ENCODE measurements at places on chromosomes 5 and 9.

- no peak for DNase-seq
Observed at GRCh38 chr5:2658881-2659470, 92.5 kb downstream of the IRX2 start.

DNA sequence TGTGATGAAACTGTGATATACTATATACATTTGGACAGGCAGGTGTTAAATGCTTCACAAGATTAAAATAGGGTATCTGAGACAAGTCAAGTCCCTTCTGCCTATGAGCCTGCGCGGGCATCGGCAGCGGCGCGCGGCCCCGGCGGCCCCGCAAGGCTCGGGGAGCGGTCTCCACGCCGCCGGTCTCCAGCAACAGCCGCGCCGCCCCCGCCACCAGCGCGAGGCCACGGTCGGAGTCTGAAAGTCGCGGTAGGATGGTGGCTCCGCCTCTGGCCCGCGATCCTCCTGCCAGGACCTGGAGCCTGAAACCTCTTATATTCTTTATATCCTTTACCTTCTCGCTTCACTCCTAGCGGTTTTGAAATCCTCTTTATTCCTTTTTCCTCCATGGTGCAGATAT is 99.4 kb downstream of the INSL6 start:
- no peak for DNase-seq

DNA sequence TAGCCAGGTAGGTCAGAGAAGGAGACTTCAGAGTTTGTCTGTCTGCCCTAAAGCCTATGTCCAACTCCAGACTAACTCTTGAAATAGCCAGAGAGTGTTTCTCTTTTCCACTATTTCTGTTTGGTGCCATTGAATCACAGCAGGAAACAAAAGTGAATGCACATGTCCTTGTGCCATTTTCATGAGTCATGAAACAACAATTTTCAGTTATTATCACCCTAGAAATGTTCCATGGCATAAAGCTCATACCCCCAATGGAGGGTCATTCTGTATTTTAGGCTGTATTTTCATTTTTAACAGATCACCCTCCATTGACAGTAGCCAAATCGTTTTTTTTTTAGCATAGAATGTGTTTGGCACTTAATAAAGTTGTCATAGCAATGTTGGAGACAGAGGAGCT is 124.7 kb downstream of the PAPPA start:
- DNase-seq = peak; percentile 32

- DNase-seq = no peak
Observed at GRCh38 chr5:105817914-105818313, 1852.8 kb downstream of the EFNA5 start.

GRCh38 chr5:125413496-125414274 is 667.2 kb upstream of the ZNF608 start:
- no peak for DNase-seq

DNA sequence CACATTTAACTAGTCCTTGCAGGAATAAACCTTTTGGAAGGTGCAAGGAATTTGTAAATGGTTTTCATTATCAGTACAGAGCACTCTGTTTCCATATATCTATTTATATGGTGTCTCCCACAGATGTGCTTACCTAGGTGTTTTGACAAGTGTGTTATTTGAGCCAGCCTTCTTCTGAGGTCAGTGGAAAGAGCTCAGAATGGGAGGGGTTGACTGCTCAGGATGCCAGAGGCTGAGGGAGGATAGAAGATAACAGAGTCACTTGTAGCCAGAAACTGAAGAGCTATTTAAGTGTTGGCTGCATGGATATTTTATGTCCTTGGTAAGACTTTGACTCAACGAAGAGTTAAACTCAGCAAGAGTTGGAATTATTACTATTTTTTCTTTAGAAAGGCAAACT is 5.0 kb downstream of the CMYA5 start:
- no peak for DNase-seq

- DNase-seq = peak; percentile 15
Observed at GRCh38 chr9:111232997-111233790, 96.8 kb downstream of the OR2K2 start.

- no peak for DNase-seq
Observed at GRCh38 chr5:123181394-123181801, 92.4 kb downstream of the PRDM6 start.

DNA sequence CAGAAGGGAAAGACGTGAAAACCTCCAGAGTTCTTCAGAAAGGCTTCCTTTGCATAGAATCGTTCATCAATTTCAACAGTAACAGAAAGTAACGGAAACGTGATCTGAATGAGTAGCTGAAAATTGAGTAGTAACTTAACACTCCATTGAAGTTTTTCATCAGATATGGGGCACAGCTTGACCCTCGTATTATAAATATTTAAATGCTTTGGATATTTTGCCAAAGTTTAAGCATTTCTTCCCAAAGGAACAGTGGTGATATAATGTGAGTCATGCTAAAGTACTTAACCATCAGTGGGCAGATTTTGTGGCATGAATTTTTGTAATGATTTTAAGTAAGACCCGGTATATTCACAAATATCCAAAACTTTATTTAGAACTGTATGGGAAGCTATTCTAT is 67.4 kb upstream of the ADAMTS19 start:
- DNase-seq = no peak

- no peak for DNase-seq
Observed at GRCh38 chr9:99398241-99398640, 176.2 kb downstream of the SEC61B start.

- no peak for DNase-seq
Observed at GRCh38 chr5:115458416-115458815, 86.2 kb downstream of the FEM1C start.

DNA sequence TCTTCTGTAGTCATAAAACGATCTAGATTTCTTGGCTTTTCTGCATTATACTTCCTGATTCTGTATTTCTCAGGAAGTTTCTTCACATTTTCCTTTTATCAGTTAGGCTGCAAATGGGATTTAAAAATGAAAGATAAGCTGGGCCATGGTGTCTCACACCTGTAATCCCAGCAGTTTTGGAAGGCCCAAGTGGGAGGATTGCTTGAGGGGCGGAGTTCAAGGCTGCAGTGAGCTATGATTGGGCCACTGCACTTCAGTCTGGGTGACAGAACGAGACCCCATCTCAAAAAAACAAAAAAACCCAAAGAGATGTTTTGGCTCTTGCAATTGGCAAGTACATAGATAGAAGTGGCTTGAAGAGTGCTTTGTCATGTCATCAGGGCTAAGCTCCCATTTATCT is 26.2 kb upstream of the APC start:
- DNase-seq = no peak

GRCh38 chr9:79378107-79378506 is 193.7 kb upstream of the TLE4 start:
- no peak for DNase-seq

DNA sequence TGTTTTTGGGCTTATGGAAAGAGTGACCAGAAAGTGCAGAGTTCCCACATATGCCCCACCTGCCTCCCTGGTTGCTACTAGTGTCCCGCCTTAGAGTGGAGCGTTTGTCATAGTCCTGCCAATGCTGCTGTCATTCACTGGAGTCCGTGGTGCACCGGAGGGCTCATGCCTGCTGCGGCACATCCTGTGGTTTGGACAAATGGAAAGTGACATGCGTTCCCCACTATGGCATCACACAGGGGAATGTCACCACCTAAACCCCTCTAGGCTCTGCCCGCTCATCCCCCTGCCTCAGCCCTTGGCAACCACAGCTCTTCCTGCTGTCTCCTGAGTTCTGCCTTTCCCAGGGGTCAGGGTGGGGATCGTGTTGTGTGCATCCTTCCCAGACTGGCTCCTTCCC is 29.2 kb downstream of the IRX4 start:
- no peak for DNase-seq

DNA sequence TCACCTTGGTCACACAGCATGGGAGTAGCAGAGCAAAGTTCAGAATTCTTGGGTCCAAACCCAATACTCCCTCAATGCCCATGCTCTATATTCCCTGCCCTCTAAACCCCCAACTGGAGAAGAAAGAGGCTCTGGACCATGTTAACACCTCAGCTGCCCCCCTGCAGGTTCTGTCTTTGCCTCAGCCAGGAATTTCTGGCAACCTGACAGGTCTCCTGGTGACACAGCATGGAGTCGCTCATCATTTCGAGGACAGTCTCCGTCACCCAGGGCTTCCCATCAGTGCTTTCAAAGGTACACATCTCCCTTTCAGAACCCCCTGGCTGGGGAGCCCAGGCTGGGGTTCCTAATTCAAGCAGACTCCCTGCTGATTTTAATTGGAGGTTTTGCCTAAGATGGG is 189.5 kb downstream of the BRINP1 start:
- DNase-seq = no peak

- no peak for DNase-seq
Observed at GRCh38 chr9:4164356-4164755, 135.5 kb downstream of the GLIS3 start.

- DNase-seq = no peak
Observed at GRCh38 chr5:173108914-173109313, 35.4 kb upstream of the BNIP1 start.

- no peak for DNase-seq
Observed at GRCh38 chr5:87582149-87582548, 169.4 kb upstream of the CCNH start.

DNA sequence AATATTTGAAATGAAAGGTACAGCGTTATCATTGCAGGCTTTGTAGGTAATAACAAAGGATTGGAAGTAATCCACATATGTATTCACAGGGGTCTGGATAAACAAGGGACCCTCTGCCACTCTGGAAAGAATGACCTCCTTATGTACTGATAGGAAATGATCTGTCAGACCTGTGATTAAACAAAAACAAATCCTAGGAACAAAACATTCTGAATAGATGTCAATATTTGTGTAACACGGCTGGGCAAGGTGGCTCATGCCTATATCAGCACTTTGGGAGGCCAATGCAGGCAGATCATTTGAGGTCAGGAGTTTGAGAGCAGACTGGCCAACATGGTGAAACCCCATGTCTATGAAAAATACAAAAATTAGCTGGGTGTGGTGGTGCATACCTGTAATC is 42.3 kb downstream of the NSUN2 start:
- no peak for DNase-seq

GRCh38 chr9:72883875-72884274 is 69.0 kb downstream of the ALDH1A1 start:
- DNase-seq = no peak

- DNase-seq = no peak
Observed at GRCh38 chr5:94197970-94198369, 420.4 kb downstream of the KIAA0825 start.

DNA sequence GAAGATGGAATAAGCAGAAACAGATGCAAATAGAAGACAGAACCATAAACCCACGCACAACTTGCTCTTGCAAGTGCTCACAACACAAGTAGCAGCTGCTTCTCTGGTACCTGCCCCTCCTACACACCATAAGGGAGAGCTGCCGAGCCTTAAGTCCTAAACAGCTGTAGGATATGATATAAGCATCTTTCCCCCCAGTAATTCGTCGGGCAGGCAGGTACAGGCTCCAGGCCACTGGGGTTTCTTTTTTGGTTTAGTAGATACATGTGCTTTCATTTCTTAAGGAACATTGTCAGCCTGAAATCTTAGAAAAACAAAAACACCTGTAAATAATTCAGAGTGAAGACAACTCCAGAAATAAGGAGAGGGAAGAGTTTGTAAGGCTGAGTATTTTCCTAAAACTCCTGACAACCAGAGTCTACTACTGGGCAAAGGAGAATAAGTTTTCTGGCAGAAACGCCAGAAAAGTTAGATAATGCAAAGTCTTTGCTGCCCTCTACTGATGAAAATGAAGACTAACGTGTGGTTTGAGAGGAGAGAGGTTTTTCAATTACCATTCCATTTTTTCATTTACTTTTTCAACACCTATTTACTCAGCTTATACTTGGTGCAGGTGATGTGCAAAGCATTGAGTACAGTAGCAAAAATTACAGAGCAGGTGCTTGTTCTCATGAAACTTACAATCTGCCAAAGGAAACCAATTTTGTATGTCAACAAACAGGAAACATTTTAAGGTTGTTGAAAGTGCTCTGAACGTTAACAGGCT is 20.1 kb upstream of the TCERG1 start:
- DNase-seq = peak; percentile 42

- peak; percentile 47 for DNase-seq
Observed at GRCh38 chr9:71748280-71748743, 20.0 kb downstream of the CEMIP2 start.

DNA sequence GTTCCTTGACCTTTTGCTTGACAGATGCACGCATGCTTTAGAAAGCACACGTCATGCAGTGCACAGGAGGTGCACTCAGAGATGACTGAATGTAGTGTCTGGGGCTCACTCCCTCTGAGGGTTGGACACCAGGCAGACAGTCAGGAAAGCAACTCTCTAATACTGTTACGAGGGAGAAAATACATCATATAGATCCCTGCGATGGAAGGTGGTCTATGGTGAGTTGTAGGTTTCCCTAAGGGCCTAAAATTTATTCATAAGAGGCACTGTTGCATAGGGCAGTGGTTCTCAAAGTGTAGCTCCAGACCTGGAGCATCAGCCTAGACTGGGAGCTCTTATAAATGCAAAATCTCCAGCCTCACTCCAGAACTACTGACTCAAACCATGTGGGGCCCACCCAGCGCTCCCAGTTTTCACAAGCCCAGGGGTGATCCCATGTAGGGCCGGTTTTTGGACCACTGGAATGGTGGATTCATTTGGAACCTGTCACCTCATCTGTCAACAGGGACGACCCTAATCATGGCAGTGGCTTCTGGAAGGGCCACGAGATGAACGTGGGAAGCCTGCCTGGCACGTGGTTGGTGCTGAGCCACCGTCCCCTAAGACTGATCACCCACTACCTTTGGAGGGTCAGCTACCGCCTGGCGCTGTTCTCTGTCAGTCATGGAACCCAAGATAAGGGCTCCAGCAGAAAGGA is 16.8 kb upstream of the PHF19 start:
- DNase-seq = no peak

DNA sequence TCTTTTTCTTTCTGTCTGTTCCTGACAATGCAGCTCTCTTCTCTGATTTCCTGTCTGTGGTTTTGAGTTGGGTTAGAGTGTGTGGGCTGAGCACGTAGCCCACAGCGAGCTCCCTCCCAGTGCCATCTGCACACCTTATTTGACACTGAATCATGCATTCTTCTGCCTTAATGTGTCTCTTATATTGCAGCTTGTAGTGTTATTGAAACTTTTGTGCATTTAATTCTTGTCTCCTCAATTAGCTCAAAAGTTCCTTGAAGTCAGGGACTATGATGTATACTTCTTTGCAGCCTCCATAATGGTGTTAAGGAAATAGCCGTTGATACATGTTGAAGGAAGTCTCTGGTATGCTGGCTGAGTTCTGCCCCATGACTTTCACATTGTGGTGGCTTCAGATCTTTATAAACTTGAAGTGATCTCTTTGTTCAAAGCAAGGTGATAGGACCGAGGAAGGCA is 576.2 kb upstream of the CLINT1 start:
- no peak for DNase-seq

DNA sequence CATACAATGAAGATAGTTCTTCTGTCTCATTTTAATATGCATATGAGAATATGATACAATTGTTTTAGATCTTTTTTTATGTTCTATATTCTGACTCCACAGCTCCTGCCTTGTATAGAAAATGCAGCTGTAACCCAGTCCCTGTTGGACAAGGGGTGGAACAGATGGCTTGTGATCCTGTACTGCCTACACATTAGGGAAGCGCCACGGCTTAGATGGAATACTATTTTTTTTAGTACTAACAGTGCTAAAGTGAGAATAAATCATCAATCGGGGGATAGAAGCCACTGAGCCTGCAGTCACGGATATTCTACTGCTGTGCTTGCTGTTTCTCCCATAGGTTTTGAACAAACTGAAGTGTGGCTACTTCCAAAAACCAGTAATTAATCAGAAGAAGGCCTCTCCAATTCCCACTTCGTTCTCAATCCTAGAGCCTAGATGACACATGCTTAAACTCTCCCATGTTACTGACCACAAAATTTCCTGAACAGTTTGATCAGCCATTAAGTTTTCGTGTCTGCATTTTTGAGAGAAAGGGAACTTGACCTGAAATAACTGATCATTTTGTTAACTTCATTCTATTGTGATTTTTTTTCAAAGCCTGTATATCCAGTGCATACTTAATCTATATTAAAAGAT is 150.3 kb downstream of the CDH18 start:
- peak; percentile 16 for DNase-seq
